ENCODE measurements at places on chromosomes 12 and 14.

DNA sequence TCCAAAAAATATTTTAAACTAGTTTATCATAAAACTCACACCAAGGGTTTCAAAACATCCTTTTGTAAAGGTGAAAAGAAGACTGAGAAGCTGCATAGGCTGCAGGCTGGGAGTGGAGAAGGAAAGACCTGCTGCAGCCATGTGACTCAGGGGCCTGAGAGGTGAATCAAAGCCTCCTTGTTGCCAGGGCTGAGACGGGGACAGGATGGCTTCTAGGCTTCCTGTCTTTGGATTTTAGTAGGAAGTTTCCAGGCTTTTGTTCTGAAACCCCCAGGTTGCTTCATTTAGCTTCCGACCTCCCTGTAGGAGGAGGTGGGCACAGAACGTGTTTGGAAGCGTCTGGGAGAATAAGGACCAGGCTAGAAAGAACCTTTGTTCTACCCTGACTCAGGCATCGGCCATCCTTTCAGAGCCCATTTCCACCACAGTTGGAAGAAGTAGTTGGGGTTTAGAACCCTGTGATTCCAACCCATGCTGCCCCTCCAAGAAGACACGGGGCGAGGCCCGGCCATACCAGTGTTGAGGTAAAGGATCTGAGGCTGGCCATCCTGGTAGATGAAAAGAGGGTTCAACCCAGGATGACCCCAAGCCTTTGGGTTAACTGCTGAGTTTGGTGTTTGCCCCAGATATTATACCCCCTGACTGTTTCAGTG, 122.4 kb downstream of the SLC25A47 start:
- DNase-seq, result no peak

- DNase-seq, result no peak
Observed at GRCh38 chr12:45611061-45611460, 118.4 kb upstream of the ARID2 start.

DNA sequence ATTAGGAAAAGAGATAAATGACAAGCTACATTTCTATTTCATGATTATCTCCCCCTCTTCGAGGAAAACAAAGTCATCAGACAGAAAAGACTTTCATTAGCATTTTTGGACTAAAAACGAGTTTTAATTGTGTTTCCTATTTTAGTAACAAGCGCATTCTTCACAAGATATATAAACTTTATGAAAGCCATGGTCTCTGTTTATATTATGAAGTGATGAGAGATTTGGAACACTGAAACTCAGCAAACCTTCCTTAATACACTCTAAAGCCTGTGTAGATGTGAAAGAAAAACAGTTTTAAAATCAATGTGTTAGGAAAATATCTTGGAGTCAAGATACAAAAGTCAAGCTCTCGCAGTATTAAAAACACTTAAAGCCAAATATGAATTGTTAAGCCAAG, 539.1 kb downstream of the LRFN5 start:
- no peak for DNase-seq

- no peak for DNase-seq
Observed at GRCh38 chr12:70101064-70101463, 142.2 kb upstream of the CNOT2 start.

DNA sequence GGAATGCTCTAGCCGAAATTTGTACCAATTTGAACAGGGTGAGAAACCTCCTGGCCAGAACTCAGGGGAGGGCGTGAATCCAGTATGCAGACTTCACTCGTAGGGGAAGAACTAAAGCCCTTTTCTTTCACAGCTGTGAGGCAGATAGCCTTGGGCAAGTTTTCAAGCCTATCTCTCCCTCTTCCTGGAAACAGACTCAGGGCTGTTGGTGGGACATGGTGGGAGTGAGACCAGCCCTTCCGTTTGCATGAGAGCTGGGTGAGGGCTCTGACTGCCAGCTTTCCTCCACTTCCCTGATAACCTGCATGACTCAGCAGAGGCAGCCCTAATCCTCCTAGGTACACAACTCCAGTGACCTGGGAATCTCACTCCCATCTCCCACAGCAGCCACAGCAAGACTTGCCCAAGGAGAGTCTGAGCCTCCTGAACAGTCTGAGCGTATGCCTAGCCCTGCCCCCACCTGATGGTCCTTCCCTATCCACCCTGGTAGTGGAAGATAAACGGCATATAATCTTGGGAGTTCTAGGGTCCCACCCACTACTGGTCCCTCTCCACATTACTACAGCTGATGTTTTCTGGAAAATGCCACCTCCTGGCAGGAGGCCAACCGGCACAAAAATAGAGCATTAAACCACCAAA, 170.1 kb upstream of the AMIGO2 start:
- no peak for DNase-seq

DNA sequence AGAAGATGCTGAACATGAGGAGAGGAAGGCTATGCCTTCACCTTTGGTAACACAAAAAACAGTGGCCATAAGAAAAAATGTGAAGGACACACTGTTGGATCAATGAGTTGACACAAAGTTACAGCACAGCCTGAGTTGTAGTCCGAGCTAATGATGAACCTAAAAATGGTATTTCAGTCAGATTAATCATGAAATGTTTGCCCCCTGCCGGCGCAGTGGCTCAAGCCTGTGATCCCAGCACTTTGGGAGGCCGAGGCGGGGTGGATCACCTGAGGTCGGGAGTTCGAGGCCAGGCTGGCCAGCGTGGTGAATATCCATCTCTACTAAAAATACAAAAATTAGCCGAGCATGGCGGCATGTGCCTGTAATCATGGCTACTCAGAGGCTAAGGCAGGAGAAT, 1.3 kb upstream of the CAPRIN2 start:
- DNase-seq, result no peak

Data from midbrain (tissue), 1 donor.